H9 (cell line): ENCODE measurements at places on chromosomes 12 and 14. TPM values are rescaled to one million over a fixed set of nuclear protein-coding genes. Genes with fewer than 3 reads are reported as not detected.

KIF5A gene
- total RNA-seq = 17.7 and 18.5 TPM in 2 replicates

DEPDC4 gene
- 3.2 and 3.4 TPM in 2 replicates for total RNA-seq

C14orf180 gene
- total RNA-seq = not detected in 2 replicates

AJUBA gene
- total RNA-seq = 44.3 and 44.9 TPM in 2 replicates

SIX6 gene
- not detected in 2 replicates for total RNA-seq

POC1B gene
- 11.6 and 12.5 TPM in 2 replicates for total RNA-seq

IAPP gene
- not detected in 2 replicates for total RNA-seq

TMPRSS12 gene
- not detected in 2 replicates for total RNA-seq

MBD6 gene
- total RNA-seq = 66.0 and 66.8 TPM in 2 replicates

ANKRD13A gene
- total RNA-seq = 18.0 and 19.1 TPM in 2 replicates

AICDA gene
- 0.22 TPM in 1 of 2 replicates, not detected in the other for total RNA-seq

RGS6 gene
- 2.8 and 3.0 TPM in 2 replicates for total RNA-seq

MDGA2 gene
- total RNA-seq = 1.9 and 2.1 TPM in 2 replicates

RFX4 gene
- total RNA-seq = 0.13 and 0.57 TPM in 2 replicates

LRIG3 gene
- 10.9 and 11.6 TPM in 2 replicates for total RNA-seq

IFT43 gene
- total RNA-seq = 18.6 and 21.2 TPM in 2 replicates

SERPINA10 gene
- total RNA-seq = not detected in 2 replicates

A2M gene
- total RNA-seq = 0.94 and 1.2 TPM in 2 replicates

HCAR2 gene
- not detected in 2 replicates for total RNA-seq

COL2A1 gene
- 10.8 and 11.4 TPM in 2 replicates for total RNA-seq

CLEC1A gene
- total RNA-seq = not detected in 2 replicates

GLT8D2 gene
- 2.9 and 3.8 TPM in 2 replicates for total RNA-seq

COCH gene
- total RNA-seq = 25.8 and 26.0 TPM in 2 replicates

WSB2 gene
- 58.6 and 61.4 TPM in 2 replicates for total RNA-seq

ENDOU gene
- not detected in 2 replicates for total RNA-seq

CLEC7A gene
- total RNA-seq = not detected in 2 replicates

PMCH gene
- not detected in 2 replicates for total RNA-seq

AHNAK2 gene
- total RNA-seq = 2.3 and 2.8 TPM in 2 replicates

RNASE7 gene
- total RNA-seq = not detected in 2 replicates

DHRS2 gene
- 0.66 and 0.77 TPM in 2 replicates for total RNA-seq

TMEM229B gene
- 0.22 and 0.24 TPM in 2 replicates for total RNA-seq
